ENCODE measurements at places on chromosomes 16 and 17. TPM values are rescaled to one million over a fixed set of nuclear protein-coding genes. Genes with fewer than 3 reads are reported as not detected.

PAQR4 gene
- total RNA-seq = 4.6 TPM

CCL17 gene
- not detected for total RNA-seq

CIITA gene
- not detected for total RNA-seq

KRTAP1-1 gene
- total RNA-seq = not detected

TBC1D3I gene
- not detected for total RNA-seq

MPRIP gene
- 301 TPM for total RNA-seq

STX1B gene
- total RNA-seq = 2.8 TPM

CMTM2 gene
- total RNA-seq = not detected

All from smooth muscle cell of the umbilical artery (primary cell).